ENCODE measurements at places on chromosomes 3 and 15.

DNA sequence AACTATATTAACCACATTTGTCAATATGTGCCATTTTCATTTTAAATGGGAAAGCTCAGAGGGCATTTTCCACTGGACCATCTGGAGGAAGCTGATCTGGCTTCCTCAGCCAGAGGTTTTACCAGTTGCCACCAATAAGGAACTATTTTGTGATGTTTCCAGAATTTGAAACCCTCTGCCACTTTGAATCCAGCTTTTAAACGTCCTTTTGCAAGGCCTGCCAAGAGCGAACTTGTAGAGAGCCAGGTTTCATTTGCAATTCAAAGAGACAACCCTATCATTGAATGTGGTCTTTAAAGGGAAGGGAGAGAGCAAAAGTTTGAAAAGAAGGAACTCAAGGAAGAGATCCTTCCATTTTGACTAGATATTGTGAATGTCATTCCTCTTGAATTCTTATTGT lies 123.3 kb upstream of the CHL1 start:
- no peak for DNase-seq

DNA sequence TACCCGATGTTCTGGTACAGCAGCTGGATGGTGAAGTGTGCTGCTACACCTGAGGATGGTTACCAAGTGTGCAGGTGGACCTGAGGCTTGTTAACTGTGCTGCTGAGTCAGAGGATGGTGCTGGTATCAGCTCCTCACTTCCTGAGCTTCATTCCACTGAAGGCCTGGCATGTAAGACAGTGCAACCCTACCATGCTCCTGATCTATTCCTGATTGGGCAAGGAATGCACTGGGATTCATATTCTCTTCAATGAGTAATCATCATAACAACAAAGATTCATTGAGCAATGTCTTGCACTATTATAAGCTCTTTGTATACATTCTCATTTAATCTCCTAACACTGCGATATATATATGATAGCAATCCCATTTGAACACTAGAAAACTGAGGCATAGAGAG lies 62.9 kb upstream of the THSD4 start:
- DNase-seq: no peak

- no peak for DNase-seq
Observed at GRCh38 chr15:64527263-64527984, 67.0 kb downstream of the ZNF609 start.

DNA sequence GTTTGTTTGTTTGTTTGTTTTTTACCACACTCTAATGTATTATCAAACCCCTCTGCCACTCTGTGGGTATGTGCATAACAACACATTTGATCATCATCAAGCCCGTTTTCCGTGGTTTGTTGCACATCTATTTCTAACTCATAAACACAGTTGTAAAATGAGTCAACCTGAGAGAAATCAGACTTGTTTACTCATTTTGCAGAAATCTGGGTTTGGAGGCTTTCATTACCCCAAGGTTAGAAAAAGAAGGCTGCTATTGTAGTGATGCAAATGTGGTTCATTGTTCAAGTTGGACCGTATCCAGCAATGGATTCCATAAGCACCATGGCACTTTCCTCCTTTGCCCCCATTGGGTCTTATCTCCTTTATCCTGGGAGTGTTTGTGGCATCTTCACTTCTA lies 353.2 kb upstream of the SOX2 start:
- no peak for DNase-seq

DNA sequence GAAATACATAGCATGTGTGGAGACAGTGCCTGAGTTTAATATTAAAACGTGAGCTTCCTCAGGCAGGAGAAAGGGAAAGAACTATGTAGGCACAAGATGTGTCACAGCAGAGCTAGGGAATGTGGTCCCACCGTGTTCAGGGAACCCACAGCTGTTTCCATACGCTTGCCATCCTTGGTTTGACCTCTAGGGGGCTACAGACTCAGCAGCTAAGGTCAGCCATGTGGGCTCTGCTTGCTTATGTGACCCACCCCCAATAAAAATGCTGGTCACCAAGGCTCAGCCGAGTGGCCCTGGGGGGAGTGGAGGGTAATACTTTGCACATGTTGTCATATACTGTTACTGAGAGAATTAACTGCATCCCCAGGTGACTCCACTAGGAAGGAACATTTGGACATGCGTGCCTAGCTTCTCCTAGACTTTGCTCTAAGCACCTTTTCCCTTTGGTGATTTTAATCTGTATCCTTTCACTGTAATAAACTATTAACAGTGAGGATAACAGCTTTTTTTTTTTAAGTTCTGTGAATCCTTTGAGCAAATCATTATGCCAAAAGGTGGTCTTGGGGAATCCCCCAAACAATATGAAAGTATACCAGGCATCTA lies 3.3 kb downstream of the TUBGCP5 start:
- DNase-seq: no peak

Measured in SHP77 treated with DMSO at 0.1 percent for 48 hours (cell line).